ENCODE measurements at places on chromosomes 6 and 20.

GRCh38 chr6:131831392-131831791 lies 23.6 kb downstream of the ENPP1 start:
- DNase-seq = no peak

DNA sequence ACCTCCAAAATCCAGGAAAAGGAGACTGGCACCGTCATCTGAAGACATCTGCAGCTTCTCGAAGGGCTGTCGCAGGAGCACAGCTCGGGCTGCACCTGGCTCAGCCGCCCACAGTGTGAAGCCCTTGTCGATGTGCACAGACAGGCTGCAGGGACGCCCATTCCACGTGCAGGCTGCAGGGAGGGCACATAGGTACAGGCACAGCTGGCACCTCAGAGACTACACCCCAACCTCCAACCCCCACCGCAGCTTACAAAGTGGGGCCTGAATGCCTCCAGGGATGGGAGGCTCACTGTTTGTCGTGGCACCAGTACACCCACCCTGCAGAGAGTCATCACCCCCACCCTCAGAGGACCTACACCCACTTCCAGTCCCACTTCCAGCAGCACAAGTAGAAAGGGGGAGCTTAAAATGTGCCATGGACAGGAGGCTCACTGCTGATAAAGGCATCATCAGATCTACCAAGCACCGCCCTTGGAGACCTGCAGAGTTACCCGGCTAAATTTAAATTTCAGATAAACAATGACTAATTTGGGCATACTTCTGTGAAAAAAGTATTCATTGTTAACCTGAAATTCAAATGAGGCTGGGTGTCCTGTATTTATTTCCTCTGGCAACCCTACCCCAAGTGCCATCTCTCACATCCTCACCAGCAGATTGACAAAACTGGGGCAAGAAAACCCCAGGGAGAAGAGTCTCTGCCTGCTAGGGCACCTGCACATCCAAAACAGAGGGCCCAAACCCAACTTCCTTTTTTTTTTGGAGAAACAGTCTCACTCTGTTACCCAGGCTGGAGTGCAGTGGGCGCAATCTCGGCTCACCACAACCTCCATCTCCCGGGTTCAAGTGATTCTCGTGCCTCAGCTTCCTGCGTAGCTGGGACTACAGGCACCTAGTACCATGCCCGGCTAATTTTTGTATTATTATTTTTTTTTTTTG lies 7.7 kb upstream of the CDK5RAP1 start:
- no peak for DNase-seq

DNA sequence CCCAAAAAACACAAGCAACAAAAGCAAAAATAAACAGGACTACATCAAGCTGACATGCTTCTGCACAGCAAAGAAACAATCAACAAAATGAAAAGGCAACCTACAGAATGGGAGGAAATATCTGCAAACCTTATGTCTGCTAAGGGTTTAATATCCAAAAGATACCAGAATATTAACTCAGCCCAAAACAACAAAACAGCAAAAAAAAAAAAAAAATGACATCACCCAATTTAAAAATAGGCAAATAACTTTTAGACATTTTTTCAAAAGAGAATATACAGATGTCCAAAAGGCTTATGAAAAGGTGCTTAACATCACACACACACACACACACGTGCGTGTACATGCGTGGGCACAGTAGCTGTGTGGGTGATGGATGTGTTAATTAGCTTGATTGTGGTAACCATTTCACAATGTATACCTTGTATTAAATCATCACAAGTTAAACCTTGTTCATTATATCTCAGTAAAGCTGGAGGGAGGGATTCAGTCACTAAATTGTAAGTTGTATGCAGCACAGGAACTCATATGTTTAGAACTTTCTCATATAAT lies 52.4 kb downstream of the QKI start:
- no peak for DNase-seq

DNA sequence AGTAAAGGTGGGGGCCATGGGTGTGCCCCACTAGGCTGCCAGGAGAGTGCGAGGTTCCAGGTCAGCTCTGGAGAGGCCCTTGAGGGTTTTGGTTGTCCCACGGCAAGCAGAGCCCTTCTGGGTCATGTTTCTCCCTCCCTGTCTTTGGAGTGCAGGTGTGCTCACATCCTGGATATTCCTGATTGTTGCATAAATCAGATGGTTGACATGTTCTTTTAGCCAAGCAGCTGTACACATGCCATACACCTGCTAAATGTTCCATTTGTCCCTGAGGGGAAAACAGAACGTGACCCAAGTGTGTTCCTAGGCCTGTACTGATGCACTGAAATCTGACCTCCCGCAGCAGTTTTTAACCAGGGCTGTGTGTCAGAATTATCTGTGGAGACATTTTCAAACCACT lies 77.5 kb upstream of the BEND3 start:
- no peak for DNase-seq

DNA sequence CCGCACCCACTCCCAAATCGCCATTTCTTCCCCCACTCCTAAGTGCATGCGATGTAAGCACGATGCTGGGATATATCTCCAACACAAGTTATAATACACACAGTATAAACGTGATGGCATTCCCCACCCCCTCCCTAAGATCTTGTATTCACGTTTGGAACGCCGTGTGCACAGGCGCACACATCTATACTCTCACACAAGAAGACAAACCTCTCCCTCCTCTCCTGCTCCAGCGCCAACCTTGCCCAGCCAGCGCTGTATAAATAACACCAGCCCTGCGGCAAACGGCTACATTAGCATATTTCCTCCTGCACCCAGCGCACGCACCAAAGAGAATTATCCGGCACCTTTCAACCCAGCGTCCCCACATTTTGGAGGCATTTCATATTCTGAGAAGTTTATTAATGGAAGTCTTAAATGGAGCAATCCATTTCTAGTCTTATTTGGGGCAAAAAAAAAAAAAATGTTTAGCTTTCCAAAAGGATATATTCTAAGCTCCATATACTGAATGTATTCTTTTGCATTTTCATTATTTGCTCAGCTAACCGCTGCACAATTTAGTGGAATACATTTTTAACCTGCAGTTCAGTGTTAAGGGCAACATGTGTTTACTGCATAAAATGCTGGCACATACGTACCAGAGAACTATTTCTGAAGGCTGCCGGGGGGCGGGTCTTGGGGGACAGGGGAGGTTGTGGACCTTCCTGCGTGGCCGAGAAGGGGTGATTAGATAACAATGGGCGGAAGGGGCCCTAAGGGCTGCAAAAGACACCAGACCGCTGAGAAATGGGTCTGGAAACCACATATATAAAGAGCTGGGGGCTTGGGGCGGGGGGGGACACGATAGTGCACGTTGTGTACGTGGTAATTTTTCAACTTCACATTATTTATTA lies 1.1 kb upstream of the SLC22A23 start:
- DNase-seq = no peak

- no peak for DNase-seq
Observed at GRCh38 chr6:37514321-37514771, 14.7 kb upstream of the CCDC167 start.

DNA sequence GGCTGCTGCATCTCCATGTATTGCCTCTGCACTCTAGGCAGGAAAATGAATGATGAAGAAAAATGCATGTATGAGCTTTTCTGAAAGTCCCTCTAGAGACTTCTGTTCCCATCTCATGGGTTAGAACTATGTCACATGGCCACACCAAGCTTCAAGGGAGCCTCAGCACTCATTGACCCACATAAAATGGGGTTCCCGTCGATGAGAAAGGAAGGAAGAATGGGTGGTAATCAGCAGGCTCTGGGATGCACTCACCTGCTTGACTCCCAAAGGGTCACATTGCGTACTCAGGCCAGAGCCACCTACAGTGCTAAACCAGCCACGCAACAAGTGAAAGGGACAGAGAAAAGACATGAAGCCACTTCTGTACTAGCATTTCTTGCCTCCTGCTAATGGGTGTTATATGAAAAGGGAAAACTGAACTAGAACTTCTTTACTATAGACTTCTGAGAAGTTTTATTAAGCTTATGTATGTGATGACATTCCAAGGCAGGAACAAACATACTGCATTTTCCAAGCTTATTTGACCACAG lies 95.8 kb upstream of the GCM1 start:
- DNase-seq = no peak

- no peak for DNase-seq
Observed at GRCh38 chr6:45522486-45522885, 144.8 kb upstream of the SUPT3H start.
